ENCODE measurements at places on chromosomes 7 and 10.
A peak's percentile ranks its signal among the peaks of the same experiment; 100 is the strongest.

DNA sequence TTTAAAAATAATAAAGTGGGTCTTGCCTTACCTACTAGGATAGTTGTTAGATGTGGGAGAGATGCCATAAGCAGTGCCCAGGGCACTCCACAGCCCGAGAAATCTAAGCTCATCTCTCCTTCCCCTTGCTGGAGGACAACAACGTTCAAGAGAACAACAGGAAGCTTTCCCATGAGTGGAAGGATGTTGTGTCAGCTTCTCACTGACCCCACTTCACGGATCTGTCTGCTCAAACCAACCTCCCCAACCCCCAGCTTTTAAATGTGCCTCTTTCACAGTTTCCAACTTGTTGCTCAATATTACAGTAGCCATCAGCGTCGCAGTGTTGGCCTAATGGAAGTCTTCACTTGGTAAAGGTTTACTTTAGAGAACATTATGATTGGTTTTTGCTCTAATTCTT is 72.1 kb downstream of the PTPRE start:
- no peak for DNase-seq

GRCh38 chr7:92731335-92732063 is 104.9 kb downstream of the CDK6 start:
- DNase-seq = no peak

- DNase-seq = no peak
These were observed 112.1 kb downstream of the ACTR3B start for GRCh38 chr7:152871678-152872060.

- DNase-seq = no peak
These were observed 406.0 kb upstream of the ADARB2 start for GRCh38 chr10:2143213-2143835.

DNA sequence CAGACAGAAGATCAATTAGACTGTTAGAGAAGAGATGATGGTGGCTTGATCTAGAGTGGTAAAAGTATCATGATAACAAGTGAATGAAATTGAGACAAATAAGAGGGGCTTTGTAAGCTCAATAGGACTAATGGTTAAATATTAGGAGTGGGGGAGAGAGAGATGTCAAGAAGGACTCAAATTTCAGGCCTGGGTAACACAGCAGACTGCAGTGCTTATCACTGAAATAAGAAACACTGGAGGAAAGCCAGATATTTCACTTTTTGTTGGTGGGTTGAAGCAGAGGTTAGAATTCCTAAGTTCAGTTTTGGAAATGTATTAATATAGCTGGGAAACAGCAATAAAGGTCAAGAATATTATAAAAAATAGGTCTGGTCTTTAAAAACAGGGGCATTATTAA is 74.6 kb downstream of the ORC5 start:
- no peak for DNase-seq

- DNase-seq = no peak
These were observed 314.4 kb downstream of the ANKRD30A start for GRCh38 chr10:37439826-37440225.

GRCh38 chr7:30320392-30320791 is 36.0 kb downstream of the ZNRF2 start:
- DNase-seq = no peak

GRCh38 chr10:101481256-101481655 is 106.8 kb downstream of the POLL start:
- DNase-seq = no peak

DNA sequence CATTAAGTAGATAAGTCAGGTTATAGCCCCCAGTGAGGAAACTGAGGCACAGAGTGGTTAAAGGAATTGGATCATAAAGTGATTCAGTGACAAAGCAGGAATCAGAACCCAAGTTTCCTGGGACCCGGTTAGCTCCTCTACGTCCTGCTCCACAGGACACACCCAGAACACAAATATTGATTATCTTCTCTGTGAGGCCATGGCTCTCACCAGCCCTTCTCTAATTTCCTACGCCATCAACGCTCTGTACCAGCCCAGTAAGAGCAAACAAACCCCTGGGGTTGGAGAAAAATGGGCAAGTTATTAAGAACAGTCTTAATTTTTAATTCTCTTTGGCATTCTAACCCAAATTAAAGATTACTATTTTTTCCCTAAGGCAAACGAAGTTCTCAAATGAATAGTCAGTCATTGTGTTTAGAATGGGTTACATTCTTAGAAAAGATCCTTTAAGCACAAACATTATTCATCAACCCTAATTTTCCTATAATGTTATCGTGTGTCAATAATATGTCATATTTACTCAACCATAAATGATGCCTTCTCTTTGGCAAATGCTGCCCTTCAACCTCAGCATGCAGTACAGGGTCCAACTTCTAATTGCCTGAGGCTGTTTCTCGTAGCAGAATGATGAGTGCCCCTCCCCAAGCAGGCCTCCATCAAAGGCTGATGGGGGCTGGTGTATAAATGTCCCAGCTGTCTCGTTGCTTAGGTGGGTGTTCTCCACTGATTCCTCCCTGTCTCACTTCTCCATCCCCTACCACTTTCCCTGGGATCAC is 25.4 kb upstream of the TM9SF3 start:
- DNase-seq = no peak

DNA sequence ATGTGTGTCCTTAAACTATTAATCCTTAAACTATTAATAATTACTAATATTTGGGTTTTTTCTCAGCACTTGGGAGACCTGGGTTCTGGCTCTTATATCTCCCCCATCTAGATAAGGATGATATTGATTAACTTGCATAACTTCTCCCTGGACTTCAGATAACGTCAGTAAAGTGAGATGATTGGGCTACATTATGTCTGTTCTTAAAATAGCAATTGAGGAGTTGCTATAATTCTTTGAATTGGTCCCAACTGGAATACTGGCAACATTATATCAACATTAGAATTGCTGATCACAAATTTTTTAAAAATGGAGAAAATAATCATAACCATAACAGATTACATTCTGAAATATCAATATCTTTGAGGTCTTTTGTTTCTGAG is 1.9 kb downstream of the APBB1IP start:
- DNase-seq = no peak

DNA sequence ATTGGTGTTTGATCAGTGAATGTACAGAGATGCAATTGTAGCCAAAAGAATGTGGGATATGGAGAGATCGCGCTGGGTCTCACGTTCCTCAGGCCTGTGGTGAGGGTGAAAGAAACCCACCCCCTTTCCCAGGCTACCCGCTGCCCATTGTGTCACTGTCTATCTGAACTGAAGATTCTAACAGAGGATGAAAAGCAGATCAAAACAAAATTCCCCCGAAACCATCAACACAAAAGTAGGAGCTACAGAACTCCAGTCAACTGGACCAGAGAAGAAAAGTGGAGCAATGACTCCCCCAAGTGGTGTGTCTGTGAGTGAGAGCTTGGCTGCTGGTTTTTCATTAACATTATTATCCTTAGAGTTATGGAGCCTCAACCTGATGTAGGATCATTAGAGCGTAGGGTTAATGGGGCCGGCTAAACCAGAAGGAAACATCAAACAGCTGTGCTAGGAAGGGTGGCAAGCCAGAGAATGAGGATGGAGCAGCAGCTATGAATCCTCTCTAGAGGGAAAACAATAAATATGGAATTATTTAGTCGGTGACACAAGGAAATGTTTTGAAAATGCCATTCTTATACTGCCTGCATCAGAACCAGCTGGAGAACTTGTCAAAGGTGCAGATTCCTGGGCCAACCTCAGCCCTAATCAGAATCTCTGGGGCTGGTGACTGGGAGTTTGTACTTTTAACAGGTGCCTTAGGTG is 38.3 kb downstream of the AKR1B1 start:
- DNase-seq = no peak

DNA sequence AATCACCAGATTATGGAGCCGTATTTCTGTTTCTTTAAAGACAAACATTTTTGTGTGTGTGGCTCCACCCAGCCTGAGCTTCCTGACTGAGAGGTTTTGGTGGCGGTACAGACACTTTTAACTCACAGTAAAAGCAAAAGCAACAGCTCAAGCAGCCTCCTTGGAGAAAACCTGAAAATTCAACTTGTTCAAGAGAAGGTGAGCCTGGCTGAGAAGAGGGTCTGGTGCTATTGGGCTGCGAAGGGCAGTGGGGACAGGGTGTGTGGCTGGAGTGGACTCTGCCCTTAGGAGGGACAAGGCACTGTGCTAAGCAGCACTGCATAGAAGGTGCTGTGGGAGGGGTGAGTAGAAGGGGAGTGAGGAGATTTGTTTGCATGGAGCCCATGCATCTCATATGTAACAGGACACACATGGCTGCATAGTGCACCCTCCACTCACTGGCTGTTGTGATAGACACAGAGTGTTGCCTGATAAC is at the start of gene GIMAP7:
TSS of gene GIMAP7 (plus strand) at position 125 of the 475 bp plus-strand sequence. CDS start 5,103 bp downstream, outside the sequence.
- peak; percentile 13 for DNase-seq

GRCh38 chr10:327889-328852 is 192.9 kb downstream of the ZMYND11 start:
- DNase-seq = no peak

DNA sequence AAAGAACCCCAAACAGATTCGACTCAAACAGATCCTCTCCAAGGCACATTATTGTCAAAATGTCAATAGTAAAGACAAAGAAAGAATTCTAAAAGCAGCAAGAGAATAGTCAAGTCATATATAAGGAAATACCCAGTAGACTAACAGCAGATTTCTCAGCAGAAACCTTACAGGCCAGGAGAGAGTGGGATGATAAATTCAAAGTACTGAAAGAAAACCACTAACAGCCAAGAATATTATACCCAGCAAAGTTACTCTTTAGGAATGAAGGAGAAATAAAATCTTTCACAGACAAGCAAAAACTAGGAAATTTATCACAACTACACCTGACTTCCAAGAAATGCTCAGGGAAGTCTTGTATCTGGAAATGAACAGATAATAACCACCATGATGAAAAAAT is 38.2 kb downstream of the ANXA8 start:
- DNase-seq = no peak

DNA sequence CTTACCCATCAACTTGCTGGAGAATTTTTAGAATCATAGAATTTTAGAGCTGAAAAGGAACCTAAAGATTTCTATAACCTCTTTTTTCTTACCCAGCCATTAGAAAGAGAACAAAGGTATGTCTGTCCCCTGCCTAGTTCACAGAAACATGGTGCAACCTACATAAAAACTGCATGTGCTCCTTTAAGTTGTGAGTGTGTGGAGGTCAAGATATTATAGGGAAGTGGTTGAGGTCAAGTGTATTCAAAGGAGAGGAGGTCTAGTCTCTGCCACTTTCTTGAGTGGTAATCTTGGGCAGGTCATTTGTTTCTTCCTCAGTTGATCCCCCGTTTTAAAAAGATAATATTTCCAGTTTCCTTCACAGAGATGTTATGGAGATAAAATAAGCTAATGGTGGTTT is 6.4 kb downstream of the UBTD1 start:
- no peak for DNase-seq

DNA sequence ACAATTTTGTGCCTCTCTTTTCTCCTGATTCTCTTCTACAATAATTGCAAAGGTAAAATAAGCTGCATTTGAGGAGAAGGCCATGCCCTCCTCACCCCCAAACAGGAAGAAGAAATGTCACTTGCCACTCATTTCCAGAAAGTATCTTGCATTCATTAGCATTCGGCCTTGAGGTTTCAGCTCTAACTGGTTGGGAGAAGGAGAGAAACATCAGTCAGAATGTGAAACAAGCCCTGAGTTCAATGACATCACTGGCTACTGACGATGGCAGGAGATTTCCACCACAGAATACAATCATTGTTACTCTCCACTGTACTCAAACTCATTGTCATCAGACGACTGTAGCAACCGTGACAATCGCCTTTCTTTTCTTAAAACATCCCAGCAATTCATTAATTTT is 72.8 kb downstream of the PRKCQ start:
- no peak for DNase-seq

GRCh38 chr10:21172542-21172929 is 275.4 kb upstream of the NEBL start:
- no peak for DNase-seq

DNA sequence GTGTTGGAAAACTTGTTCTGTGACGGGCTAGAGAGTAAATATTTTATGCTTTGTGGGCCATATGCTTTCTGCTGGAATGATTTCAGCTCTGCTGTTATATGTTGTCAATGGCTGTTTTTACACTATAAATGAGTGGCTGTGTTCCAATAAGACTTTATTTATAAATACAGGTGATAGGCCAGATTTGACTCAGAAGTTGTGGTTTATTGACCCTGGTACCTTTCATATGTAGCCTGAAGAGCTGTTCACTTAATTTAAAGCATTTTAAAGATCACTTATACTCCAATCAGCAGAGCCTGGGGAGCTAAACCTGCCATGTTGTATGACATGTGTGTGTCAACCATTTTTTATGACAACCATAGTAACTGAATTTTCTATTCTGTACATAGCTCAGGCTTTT is 9.1 kb upstream of the SSBP1 start:
- DNase-seq = no peak
